Activated T-cell treated with anti-CD3 and anti-CD28 coated beads for 24 hours (primary cell): ENCODE measurements at places on chromosomes 7 and 10.

DNA sequence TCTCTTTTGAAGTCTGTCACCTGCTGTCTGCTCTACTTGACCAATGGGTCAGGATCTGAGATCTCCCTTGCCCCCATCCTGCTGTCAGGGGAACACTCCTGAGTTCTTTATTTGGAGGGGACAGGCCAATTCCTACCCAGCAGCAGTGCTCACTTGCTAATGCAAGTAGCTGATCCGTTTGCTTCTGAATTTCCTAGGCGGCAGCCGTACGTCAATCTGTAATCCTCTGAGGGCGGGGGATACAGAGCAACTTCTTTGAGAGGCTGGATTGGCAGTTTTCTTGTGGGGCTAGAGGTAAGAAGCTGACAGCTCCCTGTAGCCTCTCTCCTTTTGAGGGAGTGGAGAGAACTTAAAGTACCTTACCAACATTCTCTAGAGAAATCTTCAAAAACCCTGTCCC is 36.6 kb downstream of the TYW1 start:
- DNase-seq = no peak

- no peak for DNase-seq
These were observed 68.2 kb downstream of the C10orf143 start for GRCh38 chr10:130042381-130042780.

- no peak for DNase-seq
These were observed 51.0 kb downstream of the AMZ1 start for GRCh38 chr7:2738766-2739549.

DNA sequence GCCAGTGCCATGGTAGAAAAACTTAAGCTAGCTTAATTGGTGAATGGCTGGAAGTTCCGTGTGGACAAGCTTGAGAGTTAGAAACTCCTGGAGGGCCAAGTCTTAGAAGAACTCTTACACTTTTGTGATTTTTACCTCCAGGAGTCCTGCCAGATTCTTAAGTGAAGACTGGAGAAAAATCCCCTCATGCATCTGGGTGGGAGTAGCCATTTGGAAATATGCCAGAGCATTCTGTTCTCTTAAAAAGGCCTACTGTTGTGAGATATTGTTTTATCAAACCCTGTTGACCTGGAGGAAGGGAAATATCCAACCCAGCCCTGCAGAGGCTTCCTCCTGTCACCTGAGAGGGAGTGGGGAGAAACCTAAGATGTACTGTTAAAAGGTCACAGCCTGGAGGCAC is 17.6 kb upstream of the MCM10 start:
- DNase-seq = no peak

GRCh38 chr7:76037310-76037709 is 10.5 kb downstream of the STYXL1 start:
- DNase-seq = no peak

DNA sequence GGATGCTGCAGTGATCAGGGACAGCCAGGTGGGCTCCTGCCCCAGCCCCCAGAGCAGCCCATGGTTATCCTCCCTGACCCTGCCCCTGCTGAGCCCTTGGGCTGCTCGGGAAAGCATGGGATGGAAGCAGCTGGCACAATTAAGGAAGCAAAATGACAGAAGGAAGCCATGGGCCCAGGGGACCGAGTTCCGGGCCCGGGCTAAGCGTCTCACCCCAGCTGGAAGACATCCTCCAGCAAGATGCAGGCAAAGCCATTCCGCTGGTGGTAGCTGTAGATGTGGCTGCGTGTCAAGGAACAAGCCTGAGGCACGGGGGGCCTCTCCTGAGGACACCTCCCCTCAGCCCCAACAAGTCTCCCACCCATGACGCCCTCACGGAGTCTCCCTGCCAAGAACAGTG is 1.1 kb downstream of the ATG9B start:
- no peak for DNase-seq

DNA sequence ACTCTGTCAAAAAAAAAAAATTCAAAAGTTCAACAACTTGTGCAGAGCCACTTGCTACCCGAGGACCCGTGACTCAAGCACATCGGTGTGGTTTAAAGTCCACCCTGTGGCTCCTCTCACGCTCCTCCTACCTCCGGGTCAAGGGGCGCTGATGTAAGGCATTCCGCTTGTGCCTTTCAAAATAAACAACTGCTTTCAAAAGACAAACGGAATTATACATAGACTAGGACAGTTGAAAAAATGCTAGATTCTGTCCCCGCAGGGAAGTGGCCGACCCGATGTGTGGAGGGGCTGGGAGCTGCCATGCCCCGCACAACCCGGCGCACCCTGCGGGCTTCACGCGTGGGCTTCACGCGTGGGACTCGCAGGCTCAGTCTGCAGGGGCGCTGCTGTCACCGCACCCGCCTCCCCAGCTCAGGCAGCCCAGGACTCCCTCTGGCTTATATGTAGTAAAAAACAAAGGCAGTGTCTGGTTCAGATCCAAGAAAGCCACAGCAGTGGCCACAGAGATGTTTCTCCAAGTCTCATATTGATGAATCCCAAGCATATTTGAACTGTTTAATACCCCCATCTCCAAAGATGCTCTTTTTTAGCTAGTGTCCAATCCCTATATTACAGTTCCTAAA is 239.7 kb upstream of the INHBA start:
- no peak for DNase-seq

DNA sequence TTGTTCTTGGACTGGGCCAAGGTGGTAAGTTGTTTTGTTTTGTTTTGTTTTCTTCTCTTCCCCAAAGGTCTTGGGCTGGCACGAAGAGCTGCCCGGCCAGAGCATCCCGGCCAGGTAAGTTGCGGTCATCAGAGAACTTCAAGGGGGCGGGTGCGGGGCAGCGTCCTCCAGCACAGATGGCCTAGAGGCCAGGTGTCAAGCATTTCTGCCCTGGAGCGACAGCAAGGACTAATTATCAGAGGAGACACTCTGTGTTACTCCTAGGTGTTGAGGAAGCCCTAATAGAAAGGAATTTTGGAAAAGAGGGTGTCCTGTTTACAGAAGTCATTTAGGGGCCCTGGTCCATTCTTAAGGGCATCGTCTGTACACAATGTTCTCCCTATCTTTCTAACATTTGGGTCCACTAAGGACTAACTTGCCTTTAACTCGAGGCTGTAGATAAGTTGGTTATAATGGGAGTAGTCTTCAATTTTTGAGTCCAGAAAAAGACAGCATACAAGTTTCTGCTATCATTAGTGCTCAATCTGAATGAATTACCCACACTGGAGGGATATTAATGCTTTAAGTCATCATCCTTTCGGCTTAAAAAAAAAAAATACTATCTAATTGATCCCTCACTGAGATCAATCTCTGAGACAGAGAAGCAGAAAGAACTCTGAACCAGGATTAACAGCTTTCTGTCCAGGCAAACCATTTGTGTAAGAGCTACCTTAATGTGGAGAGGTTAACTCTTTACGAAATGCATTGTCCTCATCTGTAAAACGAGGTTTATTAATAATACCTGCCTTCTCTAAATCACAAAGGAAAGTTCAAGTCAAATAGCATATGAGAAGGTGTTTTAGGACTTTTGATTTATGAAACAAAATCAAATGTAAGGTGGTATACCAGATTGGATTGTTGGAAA is 1.5 kb downstream of the ITGB8 start:
- DNase-seq = no peak
